ENCODE measurements at places on chromosomes 4 and X.

DNA sequence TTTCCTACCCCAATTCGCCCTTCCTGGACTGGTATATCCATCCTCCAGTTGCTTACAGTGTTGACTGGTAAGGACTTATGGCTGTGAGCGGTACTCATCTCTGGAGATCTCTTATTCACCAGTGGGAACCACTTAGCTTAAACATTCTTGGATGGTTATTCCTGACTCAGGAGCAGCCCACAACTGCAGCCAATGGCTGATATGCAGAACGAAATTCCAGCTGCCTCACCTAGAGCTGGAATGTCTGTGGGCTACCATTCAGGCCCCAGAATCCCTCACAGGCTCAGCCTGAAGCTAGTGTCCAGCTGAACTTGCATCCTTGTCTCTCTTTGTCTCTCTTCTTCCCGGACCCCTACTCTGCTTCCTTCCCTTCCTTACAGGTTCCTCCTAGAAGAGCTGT, 138.9 kb upstream of the SMIM31 start:
- DNase-seq = no peak

GRCh38 chr4:7766086-7766485, 173.6 kb downstream of the AFAP1 start:
- no peak for DNase-seq

DNA sequence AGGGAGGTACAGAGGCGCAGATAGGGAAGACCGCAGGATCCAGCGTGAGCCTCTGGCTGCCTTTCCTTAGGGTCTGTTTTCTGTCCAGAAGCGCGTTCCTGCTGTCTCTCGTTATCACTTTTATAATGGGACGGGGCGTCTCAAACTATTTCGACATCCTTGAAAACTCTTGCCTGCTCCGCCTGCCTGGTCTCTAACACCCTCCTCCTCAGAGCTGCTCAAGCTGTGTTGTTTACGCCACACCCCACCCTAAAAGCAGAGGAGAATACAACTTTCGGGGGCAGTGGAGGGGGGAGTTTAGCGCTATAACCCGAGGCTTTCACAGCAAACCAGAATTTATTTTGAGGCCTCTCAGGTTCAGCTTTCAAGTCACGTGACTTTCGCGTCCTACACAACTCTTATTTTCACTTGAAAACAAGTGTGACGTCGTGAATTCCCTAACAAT, 646 bp upstream of the FAM3A start:
- no peak for DNase-seq

DNA sequence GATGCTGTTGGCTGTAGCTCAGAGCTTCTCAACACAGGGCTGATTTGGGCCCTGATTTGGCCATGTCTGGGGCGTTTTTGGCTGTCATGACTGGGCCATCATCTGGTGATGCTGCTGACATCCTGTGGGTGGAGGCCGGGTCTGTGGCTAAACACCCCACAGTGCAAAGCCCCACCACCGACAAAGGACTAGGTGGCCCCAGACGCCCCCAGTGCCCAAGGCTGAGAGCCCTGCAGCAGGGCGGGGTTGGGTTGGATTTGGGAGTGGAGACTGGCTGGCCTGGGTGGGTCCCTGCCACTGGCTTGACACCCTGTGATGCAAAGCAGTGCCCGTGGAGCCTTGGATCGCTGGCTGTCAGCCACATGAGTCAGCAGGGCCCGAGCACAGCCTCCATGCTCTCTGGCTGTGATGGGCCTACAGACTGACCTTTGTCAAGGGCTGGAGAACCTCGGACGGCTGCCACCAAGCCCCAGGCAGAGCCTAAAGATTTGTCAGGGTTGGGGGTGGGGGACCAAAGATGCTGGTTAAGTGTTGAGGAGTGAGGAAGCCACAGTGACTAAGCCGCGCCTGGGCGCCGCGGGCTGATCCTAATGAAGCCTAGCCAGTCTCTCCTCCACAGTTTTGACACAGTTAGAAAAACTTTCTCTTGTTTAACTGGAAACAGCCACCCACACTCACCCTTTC, 28.3 kb downstream of the CYTL1 start:
- DNase-seq = no peak

DNA sequence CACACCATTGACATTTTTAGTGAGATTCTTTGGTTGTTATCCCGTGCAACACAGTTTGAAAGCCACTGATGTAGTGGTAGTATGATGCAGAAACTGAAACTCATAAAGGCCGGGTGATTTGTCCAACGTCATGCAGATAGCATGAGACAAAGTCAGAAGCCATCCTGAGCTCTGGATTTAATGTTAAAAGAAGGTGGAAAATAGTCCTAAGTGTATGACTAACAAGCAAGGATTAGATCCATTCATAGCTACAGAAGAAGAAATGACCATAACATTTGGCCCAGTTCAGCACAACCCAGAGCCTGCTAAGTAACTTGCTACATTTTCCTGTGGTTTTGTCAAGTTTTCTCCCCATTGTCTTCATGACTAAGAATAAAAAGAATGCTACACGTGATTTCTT, 142.4 kb downstream of the AMELX start:
- no peak for DNase-seq

DNA sequence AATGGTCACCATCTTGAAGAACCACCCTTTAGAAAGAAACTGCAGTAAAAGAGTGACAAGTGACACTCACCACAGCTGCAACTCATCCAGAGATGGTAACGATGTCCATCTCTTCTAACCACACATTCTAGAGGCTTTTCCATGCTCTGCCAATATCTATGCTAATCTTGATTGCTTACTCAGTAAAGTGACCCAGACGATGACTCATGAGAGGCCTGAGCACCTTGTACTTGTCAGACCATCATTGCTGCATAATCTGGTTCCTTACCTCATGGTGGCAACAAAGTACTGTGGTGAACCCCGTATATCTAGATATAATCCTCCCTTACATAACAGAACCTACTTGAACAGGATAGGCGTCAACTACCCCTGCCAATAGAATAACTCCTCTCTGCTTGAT, 75.6 kb downstream of the CCNG2 start:
- DNase-seq = no peak

- no peak for DNase-seq
Observed at GRCh38 chr4:140595065-140595464, 26.3 kb upstream of the UCP1 start.

DNA sequence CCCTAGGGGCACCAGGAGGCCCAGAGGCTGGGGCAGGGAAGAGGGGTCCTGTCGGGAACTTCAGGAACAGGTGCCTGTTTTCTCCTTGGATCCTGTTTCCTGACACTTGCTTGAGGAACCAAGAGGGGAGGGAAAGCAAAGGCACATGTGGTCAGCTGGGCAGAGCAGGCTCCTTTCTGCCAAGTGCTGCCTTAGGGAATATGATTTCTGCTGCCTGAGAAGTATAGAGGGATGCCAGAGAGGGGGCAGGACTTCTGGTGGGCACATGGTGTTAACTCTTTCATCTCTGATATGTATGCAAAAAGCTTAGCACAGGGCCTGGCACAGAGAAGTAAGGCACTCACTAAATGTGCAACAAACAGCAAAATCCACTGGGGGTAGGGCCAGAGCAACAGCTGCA, 51.2 kb upstream of the PJA1 start:
- no peak for DNase-seq

- no peak for DNase-seq
Observed at GRCh38 chr4:120755864-120756263, 166.7 kb downstream of the PRDM5 start.

- no peak for DNase-seq
Observed at GRCh38 chrX:103183912-103184311, 31.0 kb upstream of the BEX4 start.

GRCh38 chrX:10397349-10397748, 223.0 kb downstream of the MID1 start:
- no peak for DNase-seq

DNA sequence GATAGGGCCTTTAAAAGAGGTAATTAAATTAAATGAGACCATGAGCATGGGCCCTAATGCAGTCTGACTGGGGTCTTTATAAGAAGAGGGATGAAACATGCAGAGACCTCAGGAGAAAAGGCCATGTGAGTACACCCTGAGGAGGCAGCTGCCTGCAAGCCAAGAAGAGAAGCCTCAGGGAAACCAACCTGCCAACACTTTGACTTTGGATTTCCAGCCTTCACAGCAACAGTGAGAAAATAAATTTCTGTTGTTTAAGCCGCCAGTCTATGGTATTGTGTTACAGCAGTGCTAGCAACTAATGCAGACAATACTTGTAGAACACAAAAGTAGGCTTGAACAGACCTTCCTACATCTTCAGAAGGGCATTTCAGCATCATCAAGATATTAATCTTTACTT, 52.3 kb downstream of the SMAD1 start:
- no peak for DNase-seq

DNA sequence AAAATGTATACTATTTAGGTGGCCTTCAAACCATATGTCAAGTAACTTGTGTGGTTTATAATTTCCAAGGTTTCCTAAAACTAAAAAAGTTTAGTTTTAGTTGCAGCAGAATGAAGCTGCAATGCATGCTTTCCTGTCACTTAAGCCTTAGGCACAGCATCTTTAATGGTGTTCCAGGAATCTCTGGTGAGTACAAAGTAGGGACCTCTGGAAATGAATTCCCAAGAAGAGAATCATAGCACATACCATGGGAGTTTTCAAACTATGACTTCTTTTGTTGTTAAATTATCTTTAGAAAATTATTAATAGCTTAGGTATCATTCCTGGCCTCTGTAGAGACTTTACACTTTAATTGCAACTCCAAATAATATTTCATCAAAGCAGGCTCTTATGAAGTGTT, 1005.9 kb upstream of the PABPC4L start:
- no peak for DNase-seq

- DNase-seq = no peak
Observed at GRCh38 chrX:137684591-137684990, 118.7 kb downstream of the ZIC3 start.

DNA sequence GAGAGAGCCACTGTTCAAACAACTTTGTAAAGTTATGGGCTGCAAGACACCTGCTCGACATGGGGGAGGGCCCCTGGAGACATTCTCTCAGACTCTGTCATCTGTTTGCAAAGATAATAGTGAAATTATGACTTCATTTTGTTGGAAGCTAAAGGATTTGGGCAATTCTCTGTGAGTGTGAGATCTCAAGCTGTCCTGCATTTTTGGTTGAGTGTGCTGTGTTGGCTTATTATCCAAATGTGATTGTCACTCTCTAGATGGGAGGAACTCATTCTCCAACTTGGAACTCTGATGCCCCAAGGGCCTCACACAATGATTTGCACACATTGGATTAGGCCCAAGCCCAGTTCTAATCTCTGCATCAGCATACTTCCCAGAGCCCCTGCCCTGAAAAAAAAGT, 63.7 kb downstream of the STK32B start:
- no peak for DNase-seq

DNA sequence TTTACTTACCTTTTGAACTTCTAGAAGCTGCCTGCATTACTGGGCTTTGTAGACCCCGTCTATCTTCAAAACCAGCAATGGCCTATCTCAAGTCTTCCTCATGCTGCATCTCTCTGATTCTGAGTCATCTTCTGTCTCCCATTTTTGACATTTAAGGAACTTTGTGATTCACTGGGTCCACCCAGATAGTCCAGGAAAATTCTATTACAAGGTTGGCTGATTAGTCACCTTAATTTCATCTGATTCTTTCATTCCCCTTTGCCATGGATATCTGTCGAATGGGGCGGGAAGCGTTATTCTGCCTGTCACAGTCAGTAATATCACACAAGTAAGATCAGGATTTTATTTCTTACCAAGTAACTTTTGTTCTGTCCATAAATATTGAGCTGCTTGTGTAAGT, 618.0 kb downstream of the CCSER1 start:
- no peak for DNase-seq

DNA sequence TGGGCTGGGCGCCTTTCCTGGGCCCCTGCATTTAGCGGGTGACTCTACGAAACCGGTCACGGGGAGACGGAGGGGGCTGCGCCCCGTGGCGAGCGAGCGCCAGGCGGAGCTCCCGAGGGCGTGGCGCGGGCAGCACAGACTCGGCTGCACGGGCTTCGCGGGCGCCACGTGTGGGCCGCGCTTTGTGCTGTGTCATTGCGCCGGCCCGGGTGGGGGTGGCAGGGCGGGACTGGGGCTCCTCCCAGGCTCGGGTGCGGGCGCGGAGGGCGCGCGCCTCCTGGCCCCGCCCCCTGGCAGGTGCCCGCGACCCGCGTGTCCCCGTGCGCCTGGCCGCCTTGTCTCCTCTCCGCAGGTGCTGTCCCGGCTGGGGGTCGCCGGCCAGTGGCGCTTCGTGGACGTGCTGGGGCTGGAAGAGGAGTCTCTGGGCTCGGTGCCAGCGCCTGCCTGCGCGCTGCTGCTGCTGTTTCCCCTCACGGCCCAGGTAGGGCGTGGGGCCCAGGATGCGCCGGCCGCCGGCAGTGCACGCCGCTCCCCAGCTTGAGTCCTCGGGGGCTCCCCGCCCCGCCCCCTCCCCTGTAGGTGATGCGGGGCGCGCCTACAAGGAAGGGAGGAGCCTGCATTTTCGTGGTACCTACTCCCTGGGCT, 651 bp downstream of the UCHL1 start:
- DNase-seq = peak; percentile 66

GRCh38 chrX:54386314-54386713, 28.5 kb upstream of the WNK3 start:
- DNase-seq = no peak

- DNase-seq = no peak
Observed at GRCh38 chrX:13256603-13257002, 63.2 kb downstream of the ATXN3L start.

- DNase-seq = no peak
Observed at GRCh38 chr4:14559646-14560045, 442.6 kb upstream of the CPEB2 start.

DNA sequence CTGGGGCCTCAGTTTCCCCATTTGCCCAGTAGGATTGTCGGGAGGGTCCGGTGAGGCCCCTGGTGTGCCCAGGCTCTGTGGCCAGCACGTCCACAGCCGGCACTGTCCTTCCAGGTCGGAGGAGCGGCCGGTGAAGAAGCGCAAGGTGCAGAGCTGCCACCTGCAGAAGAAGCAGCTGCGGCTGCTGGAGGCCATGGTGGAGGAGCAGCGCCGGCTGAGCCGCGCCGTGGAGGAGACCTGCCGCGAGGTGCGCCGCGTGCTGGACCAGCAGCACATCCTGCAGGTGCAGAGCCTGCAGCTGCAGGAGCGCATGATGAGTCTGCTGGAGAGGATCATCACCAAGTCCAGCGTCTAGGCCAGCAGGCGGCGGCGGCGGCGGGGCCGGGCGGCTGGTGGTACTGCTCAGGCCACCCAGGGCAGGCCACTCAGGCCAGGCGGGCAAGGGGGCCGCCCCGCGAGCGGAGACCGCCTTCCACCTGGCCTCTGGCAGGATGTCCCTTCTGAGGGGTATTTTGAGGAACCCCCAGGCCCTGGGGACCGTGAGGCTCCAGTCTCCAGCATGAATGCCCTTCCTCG, 6.7 kb downstream of the MSANTD1 start:
- no peak for DNase-seq

DNA sequence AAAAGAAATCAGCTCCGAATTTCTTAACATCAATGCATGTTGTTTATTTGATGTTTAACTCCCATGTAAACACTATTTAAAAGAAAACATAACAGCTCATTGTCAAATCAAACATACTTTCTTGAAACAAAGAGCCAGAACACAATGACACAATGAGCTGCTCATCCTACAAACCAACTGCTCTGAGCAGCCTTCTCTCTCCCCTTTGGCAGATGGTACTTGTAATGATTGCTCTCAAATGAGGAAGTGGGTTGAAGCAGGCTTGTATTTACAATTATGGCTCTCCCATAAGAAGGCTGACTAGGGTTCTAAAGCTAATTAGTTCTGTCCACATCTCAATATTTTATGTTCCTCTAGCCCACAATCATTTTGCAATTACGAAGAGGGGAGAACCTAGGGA, 637.8 kb upstream of the ADGRL3 start:
- DNase-seq = no peak

GRCh38 chrX:44667771-44668170, 125.1 kb upstream of the FUNDC1 start:
- no peak for DNase-seq

Measured in nephron progenitor cell (in vitro differentiated cells).